ENCODE measurements at places on chromosomes 1 and 21. TPM values are rescaled to one million over a fixed set of nuclear protein-coding genes. Genes with fewer than 3 reads are reported as not detected.

The MORN1 gene
- 4.0 TPM for total RNA-seq

The CHI3L1 gene
- 1.8 TPM for total RNA-seq

The FCMR gene
- total RNA-seq = 6.8 TPM

The IL19 gene
- not detected for total RNA-seq

The TCP10L gene
- 1.3 TPM for total RNA-seq

The BSND gene
- not detected for total RNA-seq

The GBP1 gene
- 241 TPM for total RNA-seq

The MIXL1 gene
- not detected for total RNA-seq

The CDC42BPA gene
- 0.64 TPM for total RNA-seq

The LCE2A gene
- total RNA-seq = not detected

GRCh38 chr1:67336783-67337182 lies 29.1 kb downstream of the IL12RB2 start:
- DNase-seq = peak; percentile 76

DNA sequence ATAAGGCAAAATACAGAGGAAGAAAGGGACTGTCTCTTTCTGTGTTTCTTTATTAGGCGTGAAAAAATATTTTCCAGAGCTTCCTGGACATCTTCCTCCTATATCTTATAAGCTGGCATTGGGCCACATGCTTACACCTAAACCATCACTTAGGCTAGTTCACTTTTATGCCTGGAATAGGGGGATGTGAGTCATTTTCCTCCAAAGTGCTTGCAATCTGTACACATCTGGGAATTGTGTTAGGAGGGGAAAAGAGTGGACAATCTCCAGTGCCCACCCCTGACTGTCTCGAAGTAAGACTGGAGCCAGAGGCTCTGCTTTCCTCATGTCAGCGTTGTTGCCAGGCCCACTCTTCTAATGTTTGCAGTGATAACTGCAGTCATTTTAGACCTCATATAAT lies 29.9 kb downstream of the GIPC2 start:
- DNase-seq = no peak

- DNase-seq = no peak
These were observed 48.4 kb upstream of the RNPC3 start for GRCh38 chr1:103477101-103477500.

GRCh38 chr1:78126506-78126905 lies 80.7 kb downstream of the GIPC2 start:
- no peak for DNase-seq

DNA sequence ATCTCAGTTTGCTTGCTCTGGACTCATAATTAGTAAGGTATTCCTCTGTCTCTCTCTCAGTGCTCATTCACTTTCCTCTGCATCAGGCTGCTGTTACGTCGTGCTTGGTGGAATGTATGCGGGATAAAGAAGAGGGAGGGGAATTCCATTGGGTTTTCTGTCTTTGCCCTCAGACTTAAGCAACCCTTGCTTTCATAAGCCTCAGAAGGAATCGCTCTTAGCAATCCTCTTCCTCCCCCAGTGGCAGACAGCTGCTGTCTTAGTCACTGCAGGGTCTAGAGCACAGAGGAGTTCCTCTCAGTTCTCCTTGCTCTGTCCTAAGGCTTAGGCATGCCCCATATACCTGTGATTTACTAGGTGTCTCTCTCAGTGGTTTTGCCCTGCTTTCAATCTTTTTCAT lies 19.1 kb upstream of the NTMT2 start:
- DNase-seq = no peak

DNA sequence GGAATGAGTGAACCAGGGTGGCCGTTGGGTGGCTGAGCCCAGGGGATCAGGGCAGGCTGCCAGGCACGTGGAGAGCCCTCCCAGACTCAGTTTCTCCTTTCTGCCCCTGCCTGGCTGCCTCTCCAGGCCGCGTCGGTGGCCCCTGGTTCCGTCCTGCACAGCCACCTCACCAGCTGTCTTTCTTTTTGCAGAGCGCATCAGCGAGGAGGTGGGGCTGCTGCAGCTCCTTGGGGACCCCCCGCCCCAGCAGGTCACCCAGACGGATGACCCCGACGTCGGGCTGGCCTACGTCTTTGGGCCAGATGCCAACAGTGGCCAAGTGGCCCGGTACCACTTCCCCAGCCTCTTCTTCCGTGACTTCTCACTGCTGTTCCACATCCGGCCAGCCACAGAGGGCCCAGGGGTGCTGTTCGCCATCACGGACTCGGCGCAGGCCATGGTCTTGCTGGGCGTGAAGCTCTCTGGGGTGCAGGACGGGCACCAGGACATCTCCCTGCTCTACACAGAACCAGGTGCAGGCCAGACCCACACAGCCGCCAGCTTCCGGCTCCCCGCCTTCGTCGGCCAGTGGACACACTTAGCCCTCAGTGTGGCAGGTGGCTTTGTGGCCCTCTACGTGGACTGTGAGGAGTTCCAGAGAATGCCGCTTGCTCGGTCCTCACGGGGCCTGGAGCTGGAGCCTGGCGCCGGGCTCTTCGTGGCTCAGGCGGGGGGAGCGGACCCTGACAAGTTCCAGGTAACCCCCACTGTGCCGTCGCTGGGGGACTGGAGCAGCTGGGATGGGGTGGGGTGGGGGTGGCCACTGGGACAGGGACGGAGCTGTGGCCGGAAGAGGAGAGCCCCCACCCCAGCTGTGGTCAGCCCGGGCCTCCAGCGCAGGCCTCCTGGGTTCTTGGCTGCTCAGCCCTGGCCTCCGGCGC lies 63.3 kb downstream of the COL18A1 start:
- DNase-seq = no peak

GRCh38 chr21:46189213-46189958 lies 5.1 kb upstream of the SPATC1L start:
- DNase-seq = no peak

GRCh38 chr21:43810505-43811261 lies 21.3 kb downstream of the RRP1 start:
- peak; percentile 82 for DNase-seq

- no peak for DNase-seq
These were observed 19.1 kb downstream of the ARHGAP29 start for GRCh38 chr1:94218332-94218731.

DNA sequence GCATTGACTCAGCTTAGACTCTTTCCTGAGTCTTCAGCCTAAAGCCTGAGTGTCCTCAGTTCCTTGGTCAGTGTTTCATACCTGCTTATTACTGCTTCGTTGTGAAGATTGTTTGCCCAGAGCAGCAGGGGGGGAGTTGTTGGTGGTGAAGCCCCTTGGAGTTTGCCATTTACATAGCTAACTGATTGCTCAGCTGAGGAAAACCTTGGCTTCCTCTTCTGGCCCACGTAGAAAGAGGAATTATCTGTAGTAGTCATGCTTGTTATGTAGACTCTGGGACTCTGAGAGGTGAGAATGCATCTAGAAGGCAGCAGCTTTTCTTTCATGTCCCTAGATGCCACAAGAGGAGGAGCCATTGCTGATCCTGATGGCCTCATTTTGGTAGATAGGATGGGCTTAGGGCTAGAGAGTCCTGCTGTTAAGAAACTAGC lies 125.9 kb downstream of the MAST2 start:
- no peak for DNase-seq

GRCh38 chr1:172429331-172430127 lies 9.0 kb downstream of the C1orf105 start:
- DNase-seq = no peak

DNA sequence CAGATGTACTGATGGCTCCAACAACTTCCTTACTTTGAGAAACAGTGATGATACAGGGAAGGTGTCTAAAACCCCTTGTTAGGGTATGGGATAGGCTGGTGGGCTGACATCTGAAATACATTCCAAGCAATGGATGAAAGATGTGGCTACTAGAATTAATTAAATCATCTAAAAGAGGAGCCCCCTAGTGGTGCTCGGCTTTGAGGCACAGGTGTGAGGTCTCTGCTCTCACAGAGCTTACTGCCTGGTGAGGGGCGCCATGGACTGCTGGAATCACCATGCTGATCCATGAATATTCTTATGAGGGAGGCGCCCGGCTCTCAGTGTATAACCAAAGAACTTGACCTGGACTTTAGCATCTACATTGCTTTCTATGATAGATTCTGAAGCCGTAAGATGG lies 48.5 kb downstream of the GNG4 start:
- peak; percentile 58 for DNase-seq

DNA sequence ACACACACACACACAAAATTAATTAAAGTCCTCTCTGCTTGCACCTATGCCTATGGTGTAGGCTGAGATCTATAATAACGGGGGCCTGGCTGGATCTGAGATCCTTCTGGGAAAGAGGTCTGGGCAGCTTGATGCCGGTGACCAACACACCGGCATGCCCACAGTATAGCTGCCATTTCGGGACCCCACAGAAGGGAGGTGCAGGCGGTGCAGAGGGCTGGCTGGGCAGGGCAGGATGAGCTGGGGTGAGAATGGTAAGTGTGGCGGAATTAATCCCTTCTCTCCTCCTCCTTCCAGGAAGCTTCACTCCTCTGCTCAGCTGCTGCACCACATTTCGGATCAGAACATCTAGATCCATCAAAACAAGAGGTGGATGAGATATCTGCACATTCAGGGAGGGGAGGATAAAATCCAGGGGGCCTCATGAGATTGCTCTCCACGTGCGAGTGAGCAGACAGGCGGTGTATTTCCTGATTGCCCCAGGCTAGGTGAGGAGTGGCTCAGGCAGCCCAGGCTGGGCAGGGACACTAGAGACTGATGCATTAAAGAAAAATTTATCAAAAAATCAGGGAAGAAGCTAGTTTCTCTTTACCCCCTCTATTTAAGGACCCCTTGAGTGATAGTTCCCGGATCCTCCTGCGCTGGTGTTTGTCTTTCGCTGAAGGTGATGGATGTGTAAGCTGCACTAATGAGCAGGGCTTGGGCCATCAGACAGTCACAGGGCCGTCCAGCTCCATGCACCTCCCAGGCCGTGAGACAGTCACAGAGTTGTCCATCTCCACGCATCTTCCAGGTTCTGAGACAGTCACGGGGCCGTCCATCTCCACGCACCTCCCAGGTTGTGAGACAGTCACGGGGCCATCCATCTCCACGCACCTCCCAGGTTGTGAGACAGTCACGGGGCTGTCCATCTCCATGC lies 449.9 kb downstream of the PTPRU start:
- DNase-seq = peak; percentile 49

GRCh38 chr1:198244772-198245171 lies 88.0 kb downstream of the NEK7 start:
- no peak for DNase-seq

DNA sequence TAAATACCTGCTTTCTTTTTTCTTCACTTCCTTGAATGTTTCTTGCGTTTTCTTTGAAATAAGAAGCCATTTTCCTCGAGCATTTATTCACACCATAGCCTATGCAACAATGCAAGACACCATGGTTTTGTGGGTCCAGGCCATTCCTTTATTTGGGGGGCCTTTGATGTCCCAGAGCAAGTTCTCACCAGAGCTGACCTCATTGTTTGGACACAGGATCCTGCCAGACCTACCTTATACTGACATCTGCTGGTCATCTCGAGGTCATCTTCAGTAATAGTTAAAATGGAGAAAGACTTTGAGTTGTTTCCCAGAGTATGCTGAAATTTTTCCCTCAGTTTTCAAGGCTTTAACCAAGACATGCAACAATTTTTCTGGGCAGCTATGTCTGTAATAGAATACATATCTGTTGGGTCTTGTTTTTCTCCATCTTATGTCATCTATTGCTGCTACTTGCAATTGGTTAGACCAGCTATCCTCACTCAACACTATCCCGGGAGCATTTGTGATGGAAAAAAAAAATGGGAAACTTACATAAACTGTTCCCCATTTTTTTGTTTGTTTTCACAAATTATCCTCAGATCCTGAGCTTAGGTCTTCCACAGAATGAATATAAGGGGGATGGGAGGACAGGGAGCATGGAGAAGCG lies 34.0 kb upstream of the BACE2 start:
- DNase-seq = no peak

DNA sequence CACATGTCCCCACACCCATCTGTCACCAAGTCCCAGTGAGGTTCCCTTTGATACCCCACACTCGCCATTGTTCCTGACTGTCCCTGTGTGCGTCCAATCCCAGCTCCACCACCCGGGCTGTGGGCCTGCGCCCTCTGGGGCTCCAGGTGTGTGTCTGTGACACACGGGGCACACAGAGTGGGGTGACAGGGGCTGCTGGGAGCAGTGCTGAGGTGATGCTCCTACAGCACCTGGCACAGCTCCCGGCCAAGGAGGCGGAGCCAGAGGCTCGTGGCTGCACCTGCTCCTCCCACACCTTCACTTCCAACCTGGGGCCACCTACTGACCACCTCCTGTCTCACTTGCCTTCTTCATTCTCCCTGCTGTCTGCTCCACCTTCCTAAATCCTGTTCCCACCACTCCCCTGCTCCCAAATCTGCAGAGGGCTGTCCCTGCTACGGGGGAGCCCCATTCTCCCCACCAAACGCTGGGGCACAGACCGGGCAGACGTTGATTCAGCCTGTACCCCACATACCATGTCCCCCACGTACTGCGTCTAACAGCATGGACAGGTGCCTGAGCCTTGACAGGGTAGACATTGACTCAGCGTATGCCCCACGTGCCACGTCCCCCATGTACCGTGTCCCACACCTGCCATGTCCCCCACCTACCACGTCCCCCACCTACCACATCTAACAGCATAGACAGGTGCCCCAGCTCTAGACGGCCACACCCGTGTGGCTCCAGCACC lies 16.4 kb downstream of the WDR4 start:
- no peak for DNase-seq

DNA sequence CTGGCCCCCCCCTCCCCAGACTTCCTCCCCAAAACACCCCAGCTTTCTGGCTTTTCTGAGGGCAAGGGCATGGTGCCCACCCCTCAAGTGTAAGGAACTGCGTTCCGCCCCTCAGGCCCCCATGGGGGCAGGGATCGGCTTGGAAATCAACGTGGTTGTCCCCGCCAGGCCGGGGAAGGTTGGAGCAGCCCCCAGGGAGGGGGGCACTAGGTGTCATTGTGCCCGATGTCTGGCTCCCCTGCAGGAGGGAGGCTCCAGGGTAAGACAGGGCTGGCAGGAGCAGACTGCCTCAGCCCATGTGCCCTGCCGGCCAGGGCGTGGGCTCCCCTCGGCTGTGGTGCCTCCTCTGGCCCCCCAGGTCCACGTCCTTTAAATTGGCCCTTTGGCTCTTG lies 7.4 kb upstream of the TFAP2E start:
- DNase-seq = no peak

- no peak for DNase-seq
These were observed 21.8 kb downstream of the EXOC8 start for GRCh38 chr1:231315887-231316286.

DNA sequence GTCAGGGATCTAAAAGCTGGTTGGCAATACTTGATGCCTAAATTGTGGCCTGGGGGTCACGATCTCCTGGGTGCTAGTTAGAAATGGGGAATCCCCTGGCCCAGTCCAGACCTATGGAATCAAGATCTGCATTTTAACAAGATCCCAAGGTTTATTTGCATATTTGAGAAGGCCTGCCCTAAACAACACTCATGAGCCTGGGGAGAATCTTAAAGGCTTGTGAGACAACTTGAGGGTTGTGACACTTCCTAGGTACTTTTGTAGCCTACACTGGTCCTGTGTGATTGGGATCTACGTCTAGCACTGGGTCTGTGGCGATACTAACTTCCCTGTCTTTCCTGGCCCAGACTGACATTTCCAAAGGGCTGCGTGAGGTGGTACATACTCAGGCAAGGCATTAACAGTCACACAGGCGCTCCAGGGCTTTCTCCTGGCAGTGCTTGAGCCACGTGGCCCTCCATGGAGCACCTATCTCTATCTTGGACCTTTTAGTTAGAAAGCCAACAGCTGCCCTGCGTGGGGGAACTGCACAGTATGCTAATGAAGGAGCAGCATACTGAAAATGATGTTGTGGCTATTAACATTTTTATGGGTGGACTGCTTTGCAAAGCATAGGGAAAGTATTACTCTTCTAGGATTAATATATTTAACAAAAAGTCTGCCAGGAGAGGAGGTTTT lies 263.1 kb downstream of the ST6GALNAC3 start:
- DNase-seq = no peak

All from natural killer cell treated with Interleukin-12 subunit alpha and Interleukin-12 subunit beta and Interleukin-15 and Interleukin-18, amount 100 ng/mL, for 72 hours (primary cell).